NCI-H187 (cell line): ENCODE measurements at places on chromosomes 4 and X.
A peak's percentile ranks its signal among the peaks of the same experiment; 100 is the strongest.

DNA sequence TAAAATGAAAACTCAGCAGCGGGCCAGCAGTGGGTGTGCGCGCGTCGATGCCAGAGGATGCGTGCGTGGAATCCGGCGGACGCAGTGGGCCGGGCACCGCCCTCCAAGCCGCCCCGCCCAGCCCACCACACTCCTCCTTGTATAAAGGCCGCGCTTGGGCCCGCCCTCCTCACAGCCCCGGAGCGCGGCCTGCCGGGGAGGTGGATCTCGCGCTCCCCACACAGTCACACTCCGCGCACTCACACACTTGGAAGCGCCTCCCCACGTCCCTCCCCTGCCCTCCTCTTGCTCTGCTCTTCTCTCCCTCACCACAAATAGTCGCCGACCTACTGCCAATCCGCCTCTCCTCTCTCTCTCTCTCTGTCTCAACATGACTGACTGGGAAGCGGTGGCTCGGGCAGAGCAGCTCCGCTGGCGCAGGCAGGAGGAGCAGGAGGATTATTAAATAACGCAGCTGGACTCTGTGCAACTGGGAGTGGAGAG lies at the start of gene CCSER1:
Gene CCSER1, plus strand, starts transcription at position 172 of the 483 bp plus-strand sequence.
- peak; percentile 81 for DNase-seq

GRCh38 chrX:27186671-27187070 lies 276.5 kb downstream of the PPP4R3C start:
- DNase-seq: no peak

GRCh38 chr4:149176039-149176438 lies 639.6 kb downstream of the IQCM start:
- DNase-seq: no peak

DNA sequence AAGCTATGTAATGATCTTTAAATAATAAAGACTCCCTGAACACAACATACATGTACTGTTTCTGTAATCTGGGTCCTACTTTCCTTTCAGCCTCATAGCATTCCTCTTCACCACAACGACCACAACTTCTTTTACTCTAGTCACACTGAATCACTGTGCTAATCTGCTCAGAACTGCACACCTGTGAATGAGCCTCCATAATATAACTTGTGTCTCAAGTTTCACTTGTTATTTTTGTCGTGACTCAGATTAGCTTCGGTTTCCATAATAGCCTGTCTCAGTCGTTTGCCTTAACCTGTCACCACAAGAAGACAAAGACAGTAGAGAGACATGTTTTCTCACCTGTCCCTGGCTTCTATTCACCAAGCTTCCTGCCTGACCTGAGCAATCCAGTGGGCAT lies 61.8 kb downstream of the MAGED1 start:
- DNase-seq: no peak

GRCh38 chrX:14027511-14028019 lies 2.1 kb downstream of the GEMIN8 start:
- DNase-seq: no peak

GRCh38 chr4:25098964-25099891 lies 61.0 kb downstream of the SEPSECS start:
- DNase-seq: no peak

DNA sequence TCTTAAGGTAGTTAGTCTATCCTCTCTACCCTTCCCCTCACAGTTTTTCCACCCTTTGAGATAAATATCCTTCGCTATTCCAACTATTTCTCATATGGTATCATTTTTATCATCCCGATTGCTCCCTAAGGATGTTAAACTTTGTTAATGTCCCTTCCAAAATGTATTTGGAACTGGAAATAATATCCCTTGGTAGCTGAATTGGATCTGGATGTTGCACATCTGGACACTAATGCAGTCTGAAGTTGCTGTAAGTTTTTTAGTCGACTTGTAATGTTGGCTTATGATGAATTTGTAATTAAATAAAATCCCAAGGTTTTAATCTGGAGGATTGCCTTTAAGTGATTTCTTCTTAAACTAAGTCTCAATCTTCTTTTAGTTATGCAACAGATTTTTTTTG lies 22.5 kb downstream of the XIAP start:
- DNase-seq: no peak

DNA sequence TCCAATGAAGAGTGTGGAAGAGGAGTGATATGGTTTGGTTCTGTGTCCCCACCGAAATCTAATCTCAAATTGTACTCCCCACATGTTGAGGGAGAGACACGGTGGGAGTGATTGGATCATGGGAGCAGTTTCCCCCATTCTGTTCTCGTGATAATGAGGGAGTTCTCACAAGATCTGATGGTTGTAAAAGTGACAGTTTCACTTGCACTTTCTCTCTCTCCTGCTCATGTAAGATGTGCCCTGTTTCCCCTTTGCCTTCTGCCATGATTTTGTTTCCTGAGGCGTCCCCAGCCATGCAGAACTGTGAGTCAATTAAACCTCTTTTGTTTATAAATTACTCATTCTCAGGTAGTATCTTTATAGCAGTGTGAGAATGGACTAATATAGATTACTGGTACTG lies 39.6 kb downstream of the FAM47C start:
- DNase-seq: no peak

GRCh38 chrX:34288782-34289181 lies 156.7 kb upstream of the FAM47A start:
- DNase-seq: no peak

DNA sequence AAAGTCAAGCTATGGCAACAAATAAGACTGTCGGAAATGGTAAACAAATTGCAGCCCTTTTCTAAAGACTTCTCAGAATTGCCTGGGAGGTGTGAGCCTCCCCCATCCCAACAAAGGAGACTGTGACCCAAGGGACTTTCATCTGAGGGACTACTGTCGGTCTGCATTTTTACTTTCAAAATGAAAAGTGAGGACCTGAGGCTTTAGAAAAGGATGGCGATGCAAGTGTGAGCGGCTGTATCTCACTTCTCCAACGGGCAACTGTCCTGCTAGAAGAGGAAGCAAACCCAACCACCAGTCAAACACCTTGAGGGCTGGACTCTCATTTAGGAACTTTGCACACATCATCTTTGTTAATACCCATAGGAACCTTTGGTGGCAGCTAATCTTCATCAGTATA lies 62.6 kb upstream of the CLNK start:
- no peak for DNase-seq

GRCh38 chr4:42385516-42385915 lies 11.8 kb upstream of the SHISA3 start:
- no peak for DNase-seq
